ENCODE measurements at places on chromosomes 11 and 22. TPM values are rescaled to one million over a fixed set of nuclear protein-coding genes. Genes with fewer than 3 reads are reported as not detected.
A peak's percentile ranks its signal among the peaks of the same experiment; 100 is the strongest.

Gene SLC16A8
- total RNA-seq: not detected

Gene APOL5
- total RNA-seq: not detected

Gene KCNE3
- 4.3 TPM for total RNA-seq

DNA sequence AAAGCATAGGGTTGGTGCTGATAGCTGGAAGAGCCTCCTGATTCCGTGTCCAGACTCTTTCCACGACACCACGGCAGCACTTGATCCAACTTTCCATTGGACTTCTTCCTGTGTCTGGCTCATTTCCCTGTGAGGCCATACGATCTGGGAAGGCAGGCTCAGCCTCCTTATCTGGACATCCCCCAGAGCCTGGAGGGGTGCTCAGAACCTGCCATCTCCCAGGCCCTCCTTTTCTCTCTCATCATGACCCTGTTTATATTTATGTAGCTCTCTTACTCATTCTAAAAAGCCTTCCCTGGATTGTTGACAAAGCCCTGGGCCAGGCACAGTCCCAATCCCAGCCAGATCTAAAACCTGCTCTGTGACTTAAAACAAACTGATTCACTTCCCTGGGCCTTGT, 7.8 kb upstream of the BCL9L start:
- peak; percentile 39 for DNase-seq

GRCh38 chr22:22408731-22409696, 99.5 kb downstream of the ZNF280B start:
- no peak for DNase-seq

DNA sequence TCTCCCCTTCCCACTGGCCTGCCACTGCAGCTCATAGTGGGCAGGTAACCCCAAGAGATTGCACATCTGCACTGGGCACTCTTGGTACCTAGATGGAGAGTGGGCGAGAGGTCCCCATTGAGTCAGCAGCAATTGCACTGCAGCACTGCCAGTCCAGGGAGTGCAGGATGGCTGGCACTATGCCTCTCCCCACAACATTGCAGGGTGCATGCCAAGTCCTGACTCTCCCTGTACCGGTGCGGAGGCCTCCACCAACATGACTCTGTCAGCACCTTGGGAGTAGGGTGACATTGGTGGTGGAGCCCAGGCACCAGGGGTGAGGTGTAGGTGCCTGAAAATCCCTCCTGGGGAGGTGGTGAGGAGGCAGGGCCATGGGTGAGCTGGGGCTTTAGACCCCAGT, 82.2 kb downstream of the TRAF6 start:
- DNase-seq: no peak
